ENCODE measurements at places on chromosomes 2 and 18.

DNA sequence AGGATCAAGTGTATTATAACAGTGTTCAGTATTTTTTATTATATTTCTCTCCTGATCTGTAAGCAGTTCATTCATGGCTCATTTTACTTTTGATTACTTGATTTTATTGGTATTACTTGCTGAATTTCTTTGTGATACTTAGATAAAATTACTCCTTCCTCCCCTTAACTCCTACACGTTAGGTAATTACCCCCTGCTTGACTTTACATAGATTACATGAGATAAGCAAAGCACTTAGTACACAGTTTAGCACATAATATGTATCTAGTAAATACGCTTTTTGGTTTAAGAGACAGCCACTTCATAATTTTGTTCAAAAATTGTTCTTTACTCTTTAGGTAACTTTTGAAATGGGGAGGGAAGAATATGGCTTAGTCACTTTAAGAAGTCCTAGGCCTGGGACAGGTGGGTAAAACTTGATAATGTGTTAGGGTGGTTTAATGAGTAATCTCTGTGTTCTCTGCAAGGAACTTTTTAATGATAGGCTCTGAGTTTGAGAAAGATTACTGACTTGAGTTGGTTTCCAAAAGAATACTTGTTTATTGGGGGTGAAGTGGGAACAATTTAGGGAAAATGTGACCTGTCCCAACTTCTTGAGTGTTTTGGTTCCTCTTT, 80.9 kb downstream of the NCOA1 start:
- DNase-seq = no peak

- no peak for DNase-seq
Observed at GRCh38 chr18:80132180-80132812, 23.2 kb downstream of the ADNP2 start.

DNA sequence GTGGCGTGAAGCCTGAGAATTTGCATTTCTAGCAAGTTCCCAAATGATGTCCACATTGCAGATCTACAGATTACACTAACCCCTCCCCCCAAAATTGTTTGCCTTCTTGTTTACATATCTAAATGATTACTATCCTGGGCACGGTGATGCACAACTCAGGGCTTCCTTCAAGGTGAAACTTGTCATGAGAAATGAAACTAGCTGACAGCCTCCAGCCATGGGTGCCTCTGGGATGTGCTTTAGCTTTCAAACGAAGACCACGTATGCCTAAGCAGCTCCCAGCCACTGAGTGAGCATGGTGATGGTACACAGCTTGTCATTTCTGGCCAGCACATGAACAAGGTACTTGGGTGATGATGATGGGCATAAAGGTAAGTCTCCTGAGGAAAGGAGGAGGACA, 464.8 kb upstream of the DDX18 start:
- no peak for DNase-seq

GRCh38 chr2:160033732-160034392, 28.6 kb downstream of the PLA2R1 start:
- no peak for DNase-seq

GRCh38 chr2:167964650-167965413, 282.6 kb downstream of the STK39 start:
- DNase-seq = no peak

- no peak for DNase-seq
Observed at GRCh38 chr18:65146482-65147021, 604.3 kb upstream of the CDH7 start.

- no peak for DNase-seq
Observed at GRCh38 chr18:6069103-6069502, 173.8 kb upstream of the TMEM200C start.

Measured in sciatic nerve (tissue), 2 donors.